ENCODE measurements at places on chromosomes 4 and X. TPM values are rescaled to one million over a fixed set of nuclear protein-coding genes. Genes with fewer than 3 reads are reported as not detected.

Gene MAGEA9B
- total RNA-seq: not detected

Gene ANOS1
- total RNA-seq: 10.6 TPM

GRCh38 chr4:137601934-137602333 lies 69.6 kb upstream of the PCDH18 start:
- DNase-seq: no peak
- H3K4me1 ChIP-seq: no peaks in the 10 kb centered on the region
- H3K4me3 ChIP-seq: no peak overlapping the region
- no peaks in the 10 kb centered on the region for H3K36me3 ChIP-seq
- H3K27me3 ChIP-seq: no peaks in the 10 kb centered on the region

Gene GPR82
- total RNA-seq: 0.44 TPM

Gene CT45A1
- not detected for total RNA-seq

DNA sequence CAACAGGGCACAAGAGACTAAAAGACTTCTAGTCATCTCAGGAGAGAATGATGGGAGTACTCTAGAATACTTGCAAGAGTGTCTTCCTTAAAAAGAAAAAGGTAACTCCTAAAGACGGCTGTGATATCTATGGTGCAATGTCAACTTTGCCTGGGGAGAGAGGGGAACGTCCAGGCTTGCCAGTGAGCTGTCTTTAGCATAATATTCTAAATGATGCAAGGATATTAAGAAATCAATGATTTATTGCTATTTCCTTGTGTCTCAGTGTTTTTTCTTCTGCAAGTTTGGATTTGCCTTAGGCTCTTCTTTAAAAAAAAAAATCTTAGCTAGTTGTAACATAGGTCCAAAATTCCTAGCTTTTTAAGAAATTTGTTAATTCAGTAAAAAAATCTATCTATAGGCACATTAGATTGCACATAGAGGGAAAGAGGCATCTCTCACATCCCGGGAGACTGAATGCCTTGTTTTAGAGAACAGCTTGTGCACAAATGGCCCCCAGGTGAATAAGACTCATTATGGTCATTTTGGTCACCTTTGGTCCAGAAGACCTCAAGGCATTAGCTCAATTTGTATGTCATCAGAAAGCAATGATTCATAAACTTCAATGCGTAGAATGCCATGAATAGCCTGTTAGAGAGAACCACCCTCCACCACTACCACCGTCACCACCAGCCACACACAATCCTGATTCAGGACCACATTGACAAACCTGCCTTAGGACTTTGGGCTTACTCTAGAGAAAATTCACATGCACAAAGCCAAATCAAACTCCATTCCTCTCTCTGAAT lies 104.1 kb downstream of the PALLD start:
- no peaks in the 10 kb centered on the region for H3K4me1 ChIP-seq
- no peaks in the 10 kb centered on the region for H3K36me3 ChIP-seq
- no peak for DNase-seq

- H3K27ac ChIP-seq: no peak overlapping the region
- no peak overlapping the region for H3K4me3 ChIP-seq
- H3K27me3 ChIP-seq: no peaks in the 10 kb centered on the region
Observed at GRCh38 chr4:154361450-154361849, 130.1 kb downstream of the DCHS2 start.

DNA sequence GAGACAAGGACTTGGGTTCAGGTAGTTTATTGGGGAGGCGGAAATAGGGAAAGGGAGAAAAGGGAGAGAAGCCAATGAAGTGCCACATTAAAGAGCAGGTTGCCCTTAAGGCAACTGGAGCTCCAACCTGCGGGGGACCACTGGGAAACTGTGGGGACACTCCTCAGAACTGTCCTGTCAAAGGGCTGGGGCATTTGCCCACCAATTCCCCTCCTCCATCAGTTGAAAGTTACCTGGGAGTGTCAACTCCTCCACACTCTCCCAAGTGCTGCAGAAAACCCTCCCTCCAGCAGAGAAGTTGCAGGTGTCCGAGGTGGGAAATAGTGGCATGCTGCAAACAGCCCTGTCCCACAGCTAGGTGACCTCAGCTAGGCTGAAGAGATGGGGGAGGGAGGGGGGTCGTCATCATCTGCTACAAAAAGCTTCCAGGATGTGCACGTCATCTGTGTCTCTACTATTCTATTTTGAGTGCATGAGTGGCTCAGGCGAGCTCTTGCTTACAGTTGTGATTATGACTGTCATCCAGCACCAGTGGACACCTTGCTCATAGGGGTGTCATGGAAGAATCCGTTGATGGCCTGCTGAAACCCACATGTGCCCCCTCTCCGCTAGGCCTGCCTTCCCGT lies 41.5 kb upstream of the XPNPEP2 start:
- no peaks in the 10 kb centered on the region for H3K36me3 ChIP-seq
- H3K27ac ChIP-seq: no peak overlapping the region
- H3K27me3 ChIP-seq: no peaks in the 10 kb centered on the region
- no peak overlapping the region for H3K4me3 ChIP-seq

DNA sequence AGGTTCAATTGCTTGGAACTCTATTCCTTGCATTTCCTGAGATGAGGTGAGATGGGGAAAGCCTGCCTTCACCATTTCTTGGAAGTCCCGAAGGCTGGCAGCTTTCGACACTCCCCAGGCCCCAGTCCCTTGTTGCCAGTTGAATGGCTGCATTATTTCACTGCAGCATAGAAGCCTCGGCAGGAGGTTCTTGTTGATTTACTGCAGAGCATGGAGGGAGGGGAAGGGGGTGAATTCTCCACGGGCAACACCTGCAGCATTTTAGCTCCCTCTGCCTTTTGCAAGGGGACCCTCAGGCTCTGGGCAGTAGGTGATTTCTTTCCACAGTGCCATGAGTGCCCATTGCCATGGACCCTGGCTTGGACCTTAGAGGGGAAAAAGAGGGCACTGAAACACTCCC lies 10.7 kb upstream of the BCLAF3 start:
- H3K27ac ChIP-seq: no peak overlapping the region
- H3K4me1 ChIP-seq: no peaks in the 10 kb centered on the region
- H3K36me3 ChIP-seq: no peaks in the 10 kb centered on the region
- no peak for DNase-seq
- no peaks in the 10 kb centered on the region for H3K27me3 ChIP-seq
- H3K4me3 ChIP-seq: no peak overlapping the region

Gene MGAT4D
- not detected for total RNA-seq

GRCh38 chr4:165379678-165380064 lies 863 bp downstream of the CPE start:
- H3K36me3 ChIP-seq: no peaks in the 10 kb centered on the region
- H3K4me3 ChIP-seq: peak overlapping the region; percentile 86
- no peaks in the 10 kb centered on the region for H3K27me3 ChIP-seq
- H3K27ac ChIP-seq: peak overlapping the region; percentile 85
- peaks cover 4% of the 10 kb centered on the region for H3K4me1 ChIP-seq
- DNase-seq: no peak

Gene MAEA
- 49.9 TPM for total RNA-seq

Gene NOX1
- not detected for total RNA-seq

Gene UTP14A
- total RNA-seq: 22.6 TPM

DNA sequence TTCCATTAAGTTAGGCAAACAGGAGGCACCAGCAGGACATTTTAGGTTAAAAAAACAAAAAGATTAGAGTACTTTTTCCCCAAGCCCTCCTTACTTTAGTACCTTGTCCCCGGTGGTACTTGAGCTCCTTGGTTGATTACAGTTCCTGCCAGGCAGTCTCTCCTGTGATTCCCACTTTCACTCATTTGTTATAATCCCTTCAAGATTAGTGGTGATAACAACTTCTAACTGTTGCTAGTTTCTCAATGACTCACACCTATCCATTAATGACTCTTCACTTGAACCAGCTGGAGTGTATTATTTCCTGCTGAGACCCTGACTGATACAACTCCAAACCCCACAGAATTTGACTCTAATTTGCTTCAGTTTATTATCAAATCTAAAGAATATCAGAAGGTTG lies 765.0 kb upstream of the DIAPH2 start:
- no peak for DNase-seq
- H3K27ac ChIP-seq: no peak overlapping the region
- no peaks in the 10 kb centered on the region for H3K27me3 ChIP-seq
- no peaks in the 10 kb centered on the region for H3K4me1 ChIP-seq
- no peaks in the 10 kb centered on the region for H3K36me3 ChIP-seq
- H3K4me3 ChIP-seq: no peak overlapping the region
